Lower leg skin (tissue), 4 donors: ENCODE measurements at places on chromosomes 1 and 21.

- DNase-seq, result no peak
Measured at GRCh38 chr1:101003012-101003650, 22.5 kb downstream of the DPH5 start.

DNA sequence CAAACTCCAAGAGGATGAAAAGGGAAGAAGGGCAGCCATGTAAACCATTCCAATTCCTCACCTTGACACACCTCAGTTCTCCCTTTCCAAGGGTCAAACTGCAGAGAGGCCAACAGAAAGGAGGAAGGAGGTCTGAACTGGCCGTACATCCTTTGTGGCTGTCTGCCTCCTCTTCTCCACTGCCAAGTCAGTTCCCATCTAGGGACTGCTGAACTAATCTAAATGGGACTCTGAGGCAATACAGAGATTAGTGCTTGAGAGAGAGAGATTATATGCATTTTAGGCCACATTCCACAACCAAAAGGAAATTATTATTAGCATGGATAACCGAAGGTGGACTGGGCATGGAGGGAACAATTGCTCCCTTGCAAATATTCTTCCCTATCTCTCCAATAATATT lies 2.7 kb downstream of the ARHGEF11 start:
- no peak for DNase-seq

DNA sequence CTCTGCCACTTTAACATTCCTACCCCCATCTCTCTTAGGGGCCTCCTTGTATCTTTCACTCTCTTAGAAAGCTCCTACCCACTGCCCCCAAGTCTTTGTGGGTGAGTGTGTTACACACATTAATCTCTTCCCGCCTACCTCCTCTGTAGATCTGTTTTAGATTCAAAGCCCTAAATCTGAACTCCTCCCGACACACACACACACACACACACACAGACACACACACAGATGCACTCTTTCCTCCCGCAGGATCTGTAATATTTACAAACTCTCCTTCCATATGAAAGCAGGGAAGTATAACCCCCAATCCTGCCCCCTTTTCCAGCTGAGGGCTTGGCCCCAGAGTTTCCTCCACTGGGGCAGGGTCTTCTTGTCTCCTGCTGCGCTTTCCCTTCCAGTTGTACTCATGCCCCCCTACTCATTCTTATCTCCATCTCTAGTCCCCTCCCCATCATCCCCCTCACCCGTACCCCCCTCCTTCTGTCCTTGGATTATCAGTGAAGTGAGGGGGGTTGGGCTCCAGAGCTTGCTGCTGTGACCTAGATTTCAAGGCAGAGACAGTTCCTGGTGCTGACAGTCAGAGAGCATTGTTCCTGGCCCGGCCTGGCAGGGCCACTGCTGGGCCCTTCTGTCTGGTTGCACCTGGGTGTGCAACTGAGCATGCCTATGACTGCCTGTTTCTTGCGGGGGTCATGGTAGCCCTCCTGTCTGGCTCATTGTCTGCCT lies 4.3 kb downstream of the PEA15 start:
- no peak for DNase-seq

DNA sequence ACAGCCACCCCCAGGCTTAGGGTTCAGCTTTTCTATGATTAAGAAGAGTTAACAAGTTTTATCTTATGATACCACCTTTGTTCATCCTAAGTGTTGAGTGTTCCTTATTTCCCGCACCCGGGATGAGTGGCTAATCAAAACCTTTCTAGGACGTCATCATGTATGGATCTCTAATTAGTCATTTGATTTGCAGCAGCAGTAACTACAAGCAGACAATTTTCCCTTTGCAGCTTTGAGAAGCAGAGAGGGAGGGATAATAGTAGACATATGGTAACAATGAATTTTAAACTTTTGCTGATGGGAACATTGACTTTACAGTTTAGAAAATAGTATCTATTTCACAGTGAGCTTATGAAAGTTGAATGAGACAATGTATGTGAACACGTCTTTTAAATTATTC lies 30.8 kb upstream of the SLC35F3 start:
- DNase-seq, result no peak

DNA sequence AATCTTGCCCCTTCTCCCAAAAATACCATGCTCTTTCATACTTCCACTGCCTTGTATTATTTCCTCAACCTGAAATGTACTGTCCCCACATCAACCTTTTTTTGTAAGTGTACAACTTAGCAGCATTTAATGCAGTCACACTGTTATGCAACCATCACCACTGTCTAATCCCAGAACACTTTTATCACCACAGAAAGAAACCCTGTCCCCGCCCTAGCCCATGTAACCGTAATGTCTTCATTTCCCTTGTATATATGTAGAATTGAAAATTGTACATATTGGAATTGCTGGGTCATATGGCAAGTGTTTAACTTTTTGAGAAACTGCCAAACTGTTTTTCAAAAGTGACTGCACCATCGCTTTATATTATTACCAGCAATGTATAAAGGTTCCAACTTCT lies 37.4 kb downstream of the PTP4A2 start:
- DNase-seq, result no peak

- DNase-seq, result no peak
Measured at GRCh38 chr1:105359457-105359856, 1609.8 kb downstream of the AMY1C start.

DNA sequence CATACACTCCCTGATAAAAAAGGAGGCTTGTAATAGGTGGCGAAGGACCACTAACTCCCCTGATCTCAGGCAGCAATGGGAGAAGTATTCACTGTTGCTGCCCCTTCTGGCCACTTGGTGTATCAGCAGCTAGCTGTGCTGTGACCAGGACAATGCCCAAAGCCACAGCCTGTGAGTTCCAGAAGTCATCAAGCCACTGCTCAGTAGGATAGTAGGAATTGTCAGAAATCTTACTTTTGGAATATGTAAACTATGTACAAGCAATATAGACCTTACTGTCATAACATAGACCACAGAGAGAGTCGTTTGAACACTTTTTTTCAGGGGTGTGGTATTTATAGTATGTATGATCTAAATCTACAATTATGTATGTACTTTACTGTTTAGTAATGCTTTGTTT lies 248.3 kb upstream of the CAMK1G start:
- no peak for DNase-seq

DNA sequence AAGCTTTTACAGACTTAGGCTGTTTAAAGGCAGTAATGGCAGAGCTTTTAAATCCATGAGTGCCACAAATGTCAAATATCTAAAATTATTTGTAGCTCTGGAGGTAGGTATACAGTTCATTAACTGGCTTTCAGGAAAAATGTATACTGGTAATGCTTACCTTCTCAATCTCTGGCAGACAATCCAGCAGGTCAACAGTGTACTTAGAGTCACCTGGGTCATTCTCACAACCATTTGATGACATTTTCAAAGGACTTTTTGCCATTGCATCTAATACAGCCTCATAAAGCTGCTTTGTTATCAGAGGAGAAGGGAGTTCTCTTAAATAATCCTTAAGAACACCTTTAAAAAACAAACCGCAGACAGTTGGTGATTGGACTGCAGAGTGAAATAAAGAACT lies 31.9 kb downstream of the SYDE2 start:
- no peak for DNase-seq

DNA sequence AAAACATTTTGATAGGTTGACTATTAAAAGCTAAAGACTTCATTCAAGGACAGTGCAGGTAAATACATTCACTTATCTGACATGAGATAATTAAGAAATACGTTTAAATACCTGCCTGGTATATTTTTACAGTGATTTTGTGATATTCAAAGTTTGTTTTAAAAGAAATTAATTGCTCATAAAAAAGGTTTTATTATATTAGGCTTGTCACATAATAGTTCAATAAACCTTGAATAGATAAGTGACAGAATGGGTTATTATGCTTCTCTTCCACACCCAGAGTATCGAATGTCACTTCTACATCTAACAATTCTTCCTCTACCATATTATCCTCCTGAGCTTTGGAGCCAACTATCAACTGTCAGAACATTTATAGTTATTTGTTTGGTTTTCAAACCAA lies 60.0 kb downstream of the LTN1 start:
- DNase-seq, result no peak

- no peak for DNase-seq
Measured at GRCh38 chr1:234295068-234295467, 78.2 kb upstream of the COA6 start.

DNA sequence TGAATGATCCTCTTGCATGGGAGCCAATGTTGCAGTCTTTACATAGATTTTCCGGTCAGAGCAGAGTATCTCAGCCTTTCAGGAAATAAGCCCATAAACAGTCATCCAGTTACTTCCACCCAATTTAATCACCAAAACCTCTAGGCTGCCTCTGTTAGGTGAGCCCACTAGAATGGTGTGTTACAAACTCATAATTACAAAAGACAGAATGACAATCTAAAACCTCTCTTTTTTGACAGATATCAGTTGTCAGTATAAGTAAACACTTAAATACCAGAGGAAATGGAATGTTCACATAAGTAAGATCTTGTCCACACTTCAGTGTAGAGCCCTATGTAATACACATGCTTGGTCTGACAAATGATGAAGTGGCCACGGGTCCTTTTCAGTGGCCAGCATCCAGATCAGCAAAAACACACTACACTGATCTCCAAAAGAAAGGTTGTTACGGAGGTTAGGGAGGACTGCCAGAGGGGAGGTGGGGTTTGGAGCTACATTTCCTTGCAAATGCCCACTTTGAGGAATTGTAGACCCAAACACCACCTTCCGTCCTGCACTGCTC lies 71.3 kb upstream of the FBXO28 start:
- DNase-seq, result no peak

DNA sequence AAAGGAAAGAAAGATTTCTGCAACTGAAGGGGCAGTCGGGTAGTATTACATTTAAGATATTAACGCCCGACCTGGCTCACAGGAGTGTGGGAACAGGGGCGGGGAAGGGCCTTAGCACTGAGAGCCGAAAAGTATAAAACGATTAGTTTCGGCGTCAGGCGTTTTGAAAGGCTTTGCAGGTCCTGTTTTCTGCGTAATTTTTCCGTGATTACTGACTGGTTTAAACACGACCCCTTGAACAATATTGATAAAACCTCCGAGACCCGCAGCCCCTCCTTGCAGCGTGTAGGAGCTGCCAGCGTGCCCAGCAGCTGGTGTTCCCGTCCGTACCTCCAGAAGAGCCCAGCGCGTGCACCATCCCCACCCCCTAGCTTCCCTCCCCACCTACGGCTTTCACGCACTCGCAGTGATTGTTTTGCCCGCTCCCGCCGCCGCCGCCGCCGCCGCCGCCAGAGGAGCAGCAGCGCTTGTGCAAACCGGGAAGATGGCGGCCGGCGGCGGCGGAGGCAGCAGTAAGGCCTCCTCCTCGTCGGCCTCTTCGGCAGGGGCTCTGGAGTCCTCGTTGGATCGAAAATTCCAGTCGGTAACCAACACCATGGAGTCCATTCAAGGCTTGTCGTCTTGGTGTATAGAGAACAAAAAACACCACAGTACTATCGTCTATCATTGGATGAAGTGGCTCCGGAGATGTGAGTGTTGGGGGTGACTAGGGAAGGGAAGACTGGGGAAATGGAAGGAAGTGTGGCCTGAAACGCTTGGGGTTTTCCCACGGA lies 470 bp downstream of the RPRD2 start:
- DNase-seq, result peak; percentile 64

GRCh38 chr1:66119148-66119547 lies 326.5 kb downstream of the PDE4B start:
- no peak for DNase-seq

- DNase-seq, result no peak
Measured at GRCh38 chr21:30271156-30271555, 11.6 kb downstream of the KRTAP24-1 start.

- DNase-seq, result no peak
Measured at GRCh38 chr1:228048659-228049298, 33.7 kb upstream of the ARF1 start.

- no peak for DNase-seq
Measured at GRCh38 chr1:58745117-58745516, 38.7 kb downstream of the JUN start.

GRCh38 chr21:36708286-36709029 lies 9.5 kb downstream of the SIM2 start:
- DNase-seq, result no peak

- DNase-seq, result peak; percentile 91
Measured at GRCh38 chr21:17613242-17613676, 558 bp upstream of the BTG3 start.

GRCh38 chr1:6235296-6235677 lies 477 bp downstream of the ICMT start:
- no peak for DNase-seq

GRCh38 chr1:235268379-235269125 lies 59.4 kb downstream of the ARID4B start:
- DNase-seq, result no peak

DNA sequence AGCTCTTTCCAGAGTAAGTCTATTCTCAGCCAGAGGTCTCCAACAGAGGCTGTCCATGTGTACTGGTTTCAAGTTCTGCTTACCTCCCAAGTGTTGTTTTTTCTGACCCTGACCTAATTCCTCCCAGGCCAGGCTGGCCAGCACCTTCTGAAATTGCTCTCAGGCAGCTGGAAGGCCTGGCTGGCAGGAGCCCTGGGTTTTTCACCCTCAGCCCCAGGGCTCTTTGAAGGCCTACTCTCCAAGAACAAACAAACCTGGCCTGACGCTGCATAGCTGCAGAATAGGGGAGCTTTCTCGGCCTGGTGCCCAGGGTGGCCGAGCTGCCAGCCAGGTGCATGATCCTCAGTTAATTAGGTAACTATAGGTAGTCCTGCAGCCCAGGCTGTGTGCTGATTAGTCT lies 147.5 kb downstream of the CACNA1E start:
- DNase-seq, result no peak

DNA sequence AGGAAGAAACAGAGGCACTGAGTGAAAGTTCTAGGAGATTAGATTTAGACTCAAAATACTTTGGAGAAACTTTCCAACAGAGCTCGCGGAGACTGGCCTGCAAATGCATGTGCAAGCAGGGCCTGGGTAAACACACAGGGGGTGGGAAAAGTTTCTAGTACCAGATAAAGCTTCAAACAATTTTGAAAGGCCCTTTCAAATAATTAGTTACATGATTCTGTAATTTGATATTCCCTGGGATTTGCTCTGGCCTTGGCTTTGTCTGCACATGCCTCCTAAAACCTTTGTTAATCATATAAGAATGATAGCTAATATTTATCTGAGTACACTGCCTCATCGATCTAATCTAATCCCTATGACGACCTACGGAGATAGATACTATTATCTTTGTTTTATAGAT lies 31.3 kb downstream of the VTCN1 start:
- DNase-seq, result no peak
